Heart right ventricle (tissue), 16 donors: ENCODE measurements at places on chromosomes 2 and 18. TPM values are rescaled to one million over a fixed set of nuclear protein-coding genes. Genes with fewer than 3 reads are reported as not detected.

DNA sequence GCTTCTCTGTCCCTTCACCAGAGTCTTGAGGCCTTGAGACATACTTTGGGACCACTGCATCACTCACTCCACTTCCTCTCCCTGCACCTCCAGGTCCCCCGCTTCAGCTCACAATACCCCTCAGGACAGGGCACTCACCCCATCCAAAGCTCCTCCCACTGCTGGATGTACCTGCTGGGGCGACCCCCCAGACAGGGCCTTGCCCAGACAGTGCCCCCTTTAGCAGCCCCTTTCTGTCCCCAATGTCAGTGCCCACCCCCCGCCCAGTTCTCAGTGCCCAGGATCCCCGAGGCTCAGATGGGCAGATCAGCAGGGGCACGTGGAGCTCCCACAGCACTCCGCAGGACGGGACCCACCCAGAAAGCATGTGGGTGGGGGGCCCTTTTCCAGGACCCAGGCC is 23.8 kb upstream of the IMP4 start:
- no peak for DNase-seq

DNA sequence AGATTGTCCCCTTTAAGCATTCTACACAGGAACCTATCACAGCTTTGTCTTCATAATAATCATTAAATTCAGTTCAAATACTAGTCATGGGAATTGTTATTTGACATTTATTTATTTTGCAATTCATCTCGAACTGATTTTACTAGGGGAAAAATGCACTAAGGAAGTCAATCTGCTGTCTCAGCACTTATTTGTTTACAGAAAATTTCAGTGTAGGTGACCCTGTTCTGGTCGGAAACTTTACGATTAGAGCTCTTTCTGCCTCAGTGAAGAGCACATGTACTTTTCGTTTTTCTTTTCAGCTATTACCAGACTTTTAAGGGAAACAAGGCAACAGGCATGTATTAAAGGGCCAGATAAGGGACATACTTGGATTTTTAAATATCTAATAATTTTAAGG is 1405.7 kb upstream of the ZEB2 start:
- no peak for DNase-seq

- DNase-seq = no peak
Measured at GRCh38 chr2:179770029-179770428, 91.4 kb downstream of the ZNF385B start.

- DNase-seq = no peak
Measured at GRCh38 chr18:56861244-56861643, 210.1 kb downstream of the WDR7 start.

Gene SEPTIN10
- 39.8 TPM for total RNA-seq

Gene ALPG
- total RNA-seq = not detected
